Activated CD4-positive, alpha-beta T cell treated with anti-CD3 and anti-CD28 coated beads, Interleukin-2, amount 50 U/mL, for 24 hours (primary cell): ENCODE measurements at places on chromosomes 5 and 9.

DNA sequence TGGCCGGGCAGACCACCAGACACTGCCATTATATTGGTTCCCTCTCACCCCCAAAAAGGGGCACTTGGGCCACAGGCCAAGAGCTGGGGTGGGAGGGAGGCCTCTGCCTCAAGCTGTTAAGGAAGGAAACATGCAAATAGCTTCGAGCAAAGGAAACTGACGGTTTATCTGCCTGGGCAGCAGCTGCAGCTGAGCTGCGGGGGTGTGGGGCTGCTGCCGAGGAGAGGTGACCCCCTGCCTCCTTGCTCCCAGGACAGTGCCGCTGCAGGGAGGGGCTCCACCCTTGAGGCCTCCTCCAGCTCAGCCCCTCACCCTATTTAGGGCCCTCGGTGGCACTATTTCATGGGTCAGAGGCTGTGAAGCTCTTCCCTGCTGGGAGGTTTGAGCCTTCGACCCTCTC lies 789 bp downstream of the DOK3 start:
- DNase-seq, result no peak

DNA sequence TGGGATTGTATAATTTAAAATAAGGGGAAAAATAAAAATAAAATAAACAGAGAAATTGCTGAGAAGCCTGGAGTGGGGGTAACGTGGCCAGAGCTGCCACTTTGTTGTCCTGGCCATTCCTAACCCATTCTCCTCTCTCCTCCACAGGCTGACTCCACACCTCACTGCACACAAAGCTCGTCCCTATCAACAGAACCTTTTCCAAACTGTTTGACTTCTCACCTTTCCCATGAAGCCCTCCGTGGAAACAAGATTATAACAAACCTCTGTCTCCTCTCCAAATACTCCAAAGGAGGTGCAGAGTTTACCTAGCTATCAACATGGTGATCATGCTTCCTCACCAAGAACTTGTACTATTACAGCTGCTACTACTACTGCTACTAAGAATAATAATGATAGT lies 151.1 kb downstream of the GLIS3 start:
- no peak for DNase-seq

DNA sequence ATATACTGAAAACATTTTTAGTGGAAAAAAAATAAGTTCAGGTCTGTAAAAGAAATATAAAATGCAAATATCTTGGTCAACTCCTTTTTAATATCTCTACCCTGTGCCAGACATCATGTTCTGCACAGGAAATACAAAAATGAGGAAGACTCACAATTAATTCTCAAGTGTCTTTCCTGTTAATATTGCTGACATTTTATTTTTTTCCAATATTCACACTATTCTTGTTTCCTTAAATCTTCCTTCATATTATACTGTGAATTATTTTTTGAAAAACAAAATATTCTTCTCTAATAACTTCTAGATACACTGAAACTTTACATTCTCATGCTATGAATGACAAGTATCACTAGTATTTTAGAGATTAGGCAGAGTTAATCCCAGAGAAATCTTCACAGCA lies 334.7 kb upstream of the FTMT start:
- DNase-seq, result no peak

GRCh38 chr9:97660847-97661246 lies 27.2 kb downstream of the NCBP1 start:
- DNase-seq, result no peak

DNA sequence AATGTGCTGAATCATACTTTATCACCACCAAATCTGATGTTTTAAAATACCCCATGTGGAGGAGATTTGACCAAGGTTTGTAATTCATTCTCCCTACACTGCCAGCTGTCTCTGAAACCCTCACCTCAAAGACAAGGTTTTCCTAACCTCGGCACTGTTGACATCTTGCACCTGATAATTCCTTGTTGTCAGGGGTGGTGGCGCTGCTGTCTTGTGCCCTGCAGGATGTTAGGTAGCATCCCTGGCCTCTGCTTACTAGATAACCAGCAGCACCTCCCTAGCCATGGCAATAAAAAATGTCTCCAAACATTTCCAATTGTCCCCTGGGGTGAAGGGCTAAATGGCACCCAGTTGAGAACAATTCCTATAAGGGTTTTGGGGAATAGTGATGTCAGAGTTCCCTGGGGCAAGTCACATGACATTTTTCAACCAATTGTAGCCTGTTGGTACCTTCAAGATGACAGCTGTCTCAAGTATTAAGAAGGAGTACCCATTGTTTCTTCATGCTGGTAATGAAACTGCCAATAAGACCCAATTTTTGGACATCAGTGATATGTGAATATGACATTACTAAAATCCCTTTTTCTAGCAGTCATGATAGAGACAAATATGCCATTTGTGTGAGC lies 160.6 kb upstream of the PLCXD3 start:
- DNase-seq, result no peak

GRCh38 chr9:127076860-127077643 lies 45.4 kb downstream of the ANGPTL2 start:
- DNase-seq, result no peak

GRCh38 chr9:21031091-21031807 lies at the start of gene HACD4:
Gene HACD4 (minus strand): TSS chr9:21031640. CDS start chr9:21031590, 50 bp downstream.
- DNase-seq, result peak; percentile 30

DNA sequence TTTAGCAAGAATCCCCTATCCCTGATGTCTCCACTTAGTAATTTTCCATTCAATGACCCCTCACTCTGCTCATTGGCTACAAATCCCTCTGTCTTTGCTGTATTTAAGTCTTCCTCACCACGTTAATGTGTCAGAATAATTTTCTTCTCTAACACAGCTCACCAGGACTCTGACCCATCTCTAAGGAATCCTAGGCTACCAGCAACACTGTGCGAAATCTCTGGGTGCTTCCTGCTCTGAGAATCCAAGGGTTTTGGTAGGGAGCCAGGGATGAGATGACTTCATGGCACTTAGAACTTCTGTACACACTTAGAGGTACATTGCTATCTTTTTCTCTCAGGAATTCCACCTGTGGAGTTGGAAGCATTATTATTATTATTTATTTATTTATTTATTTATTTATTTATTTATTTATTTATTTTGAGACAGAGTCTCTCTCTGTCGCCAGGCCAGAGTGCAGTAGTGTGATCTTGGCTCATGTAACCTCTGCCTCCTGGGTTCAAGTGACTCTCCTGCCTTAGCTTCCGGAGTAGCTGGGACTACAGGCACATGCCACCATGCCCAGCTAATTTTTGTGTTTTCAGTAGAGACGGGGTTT lies 53.5 kb downstream of the FOXI1 start:
- DNase-seq, result no peak

DNA sequence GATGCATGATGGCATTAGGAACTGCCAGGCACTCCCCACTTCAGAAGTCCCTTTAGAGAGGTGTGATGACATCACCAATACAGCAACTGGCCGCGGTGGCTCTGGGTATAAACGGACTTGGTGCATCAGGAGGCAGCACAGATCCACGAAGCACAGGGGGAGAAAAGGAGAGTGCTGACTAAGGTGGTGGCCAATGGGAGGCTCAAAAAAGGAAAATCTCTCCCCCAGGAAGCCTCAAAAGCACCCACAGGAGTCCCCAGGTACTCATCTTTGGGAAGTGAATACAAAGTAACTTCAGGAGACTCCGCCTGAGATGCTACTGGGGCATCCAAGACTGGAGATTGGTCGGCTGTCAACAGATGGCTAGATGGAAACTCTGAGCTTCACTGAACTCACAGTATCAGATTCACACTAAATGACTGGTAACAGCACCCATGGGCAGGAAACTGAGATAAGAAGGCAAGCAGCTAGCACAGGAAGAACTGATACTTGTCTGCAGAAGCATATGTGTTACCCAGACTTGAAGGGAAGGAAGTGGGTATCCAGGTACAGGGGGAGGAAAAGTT lies 7.6 kb downstream of the TTC39B start:
- DNase-seq, result peak; percentile 70

- DNase-seq, result no peak
Observed at GRCh38 chr5:111415053-111415452, 97.3 kb downstream of the STARD4 start.

GRCh38 chr9:123445116-123445515 lies 89.1 kb downstream of the CRB2 start:
- DNase-seq, result no peak

DNA sequence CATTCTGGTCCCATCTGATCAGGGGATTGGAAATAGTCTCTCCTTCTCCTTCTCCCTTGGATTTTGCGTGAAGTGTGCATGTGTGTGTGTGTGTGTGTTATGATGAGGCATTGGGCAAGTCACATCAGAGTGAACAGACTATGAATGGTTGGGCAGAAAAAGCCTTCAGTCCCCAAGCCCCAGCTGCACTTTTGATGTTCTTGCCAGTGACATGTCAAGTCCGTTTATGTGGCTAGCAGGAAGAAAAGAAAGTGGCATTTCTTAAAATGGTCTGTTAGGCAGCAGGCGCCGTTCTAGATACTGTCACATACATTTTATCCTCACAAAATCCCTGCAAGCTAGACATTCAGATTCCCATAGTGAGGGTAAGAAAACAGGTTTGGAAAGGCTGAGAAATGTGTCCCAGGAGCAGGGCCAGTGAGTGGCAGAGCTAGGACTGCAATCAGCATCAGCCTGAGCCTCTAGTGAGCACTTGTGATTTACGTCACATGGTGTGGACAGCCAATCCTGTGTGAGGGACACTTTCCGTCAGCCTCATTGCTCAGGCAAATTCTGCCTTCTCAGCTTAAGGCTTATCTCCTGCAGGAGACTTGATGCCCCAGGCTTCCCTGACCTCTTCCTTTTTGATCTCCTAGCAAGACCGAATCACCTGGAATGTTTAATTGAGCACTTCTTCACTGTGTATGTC lies 60.4 kb downstream of the GLRA1 start:
- no peak for DNase-seq

DNA sequence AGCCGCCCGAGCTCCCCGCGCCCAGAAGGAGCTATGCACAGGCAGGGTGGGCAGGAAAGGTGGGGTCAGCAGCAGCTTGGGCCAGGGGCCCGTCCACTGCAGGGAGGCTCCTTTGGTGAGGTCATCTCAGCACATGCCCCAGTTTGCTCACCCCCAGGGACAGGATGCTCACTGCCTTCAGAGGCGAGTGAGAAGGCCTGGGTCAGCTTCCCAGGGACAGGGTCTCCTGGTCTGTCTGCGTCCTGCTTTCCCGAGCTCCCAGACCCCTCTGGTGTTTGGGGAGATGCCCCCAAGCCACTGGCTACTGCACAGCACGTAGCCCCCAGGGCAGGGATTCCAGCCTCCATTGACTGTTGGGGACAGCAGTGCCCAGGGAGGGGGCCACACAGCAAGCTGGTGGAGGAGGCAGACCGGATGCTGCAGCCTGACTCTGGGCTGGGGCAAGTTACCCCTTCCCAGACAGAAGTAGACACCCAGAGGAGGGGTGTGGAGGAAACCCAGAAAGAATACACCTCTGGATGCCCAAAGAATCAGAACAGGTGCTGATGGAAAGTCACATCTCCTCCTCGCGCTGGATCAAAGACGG lies 581 bp upstream of the SARDH start:
- no peak for DNase-seq
